Left cardiac atrium (tissue), 4 donors: ENCODE measurements at places on chromosomes 13 and 19. TPM values are rescaled to one million over a fixed set of nuclear protein-coding genes. Genes with fewer than 3 reads are reported as not detected.

SUGP1 gene
- 33.5 TPM for total RNA-seq

ACER1 gene
- not detected for total RNA-seq

- DNase-seq = peak; percentile 74
Observed at GRCh38 chr13:77918391-77919245, at the start of gene EDNRB. EDNRB (minus strand) TSS chr13:77918831; CDS start chr13:77918573, 258 bp downstream.

GRCh38 chr13:102715447-102715846 lies 20.6 kb upstream of the METTL21C start:
- no peak for DNase-seq

TNNT1 gene
- 13.7 TPM for total RNA-seq

DNA sequence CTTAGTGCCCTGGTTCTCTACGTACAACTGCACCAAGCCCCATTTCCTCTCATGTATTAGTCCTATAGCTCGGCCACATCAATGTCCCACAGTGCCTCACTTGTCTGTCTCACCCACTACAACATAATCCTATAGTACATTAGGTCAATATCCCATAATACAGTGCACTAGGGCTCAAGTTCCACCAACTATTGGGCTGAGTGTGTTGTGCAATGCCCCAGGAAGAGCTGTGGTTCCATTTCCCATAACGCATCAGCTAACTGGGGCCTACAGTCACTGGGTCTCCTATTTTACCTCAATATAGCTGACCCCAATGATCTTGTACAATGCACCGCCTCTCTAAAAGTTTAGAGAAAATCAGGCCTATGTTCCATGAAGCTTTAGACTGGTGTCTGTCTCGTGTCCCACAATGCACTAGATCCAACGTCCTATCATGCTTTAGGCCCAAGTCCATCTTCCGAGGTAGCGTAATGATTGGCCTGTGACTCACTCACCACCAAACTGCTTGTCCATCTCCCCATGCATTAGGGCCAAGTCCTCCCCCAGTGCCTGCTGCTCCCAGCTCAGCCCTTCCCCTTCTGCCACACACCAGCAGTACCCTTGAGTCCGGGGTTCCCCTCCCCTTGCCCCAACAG lies 21.8 kb downstream of the TSKS start:
- DNase-seq = no peak

DNA sequence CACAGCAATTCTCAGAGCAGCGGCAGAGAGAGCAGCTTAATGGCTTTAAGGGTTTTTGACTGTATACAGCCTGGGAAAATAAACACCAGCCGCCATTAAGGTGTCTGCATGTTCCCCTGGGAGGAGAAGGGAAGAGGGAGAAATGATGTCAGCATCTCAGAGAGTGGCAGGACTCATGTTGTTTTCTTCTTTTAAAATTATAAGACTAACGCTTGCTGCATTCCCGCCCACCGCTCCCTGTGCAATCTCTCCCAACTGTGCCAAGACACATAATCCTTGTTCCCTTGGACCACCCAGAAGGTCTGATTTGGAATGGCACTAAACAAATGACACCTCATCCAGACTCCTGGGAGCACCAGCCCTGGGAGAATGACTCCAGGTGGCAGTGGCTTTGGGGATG lies 27.7 kb upstream of the FAM216B start:
- DNase-seq = no peak

- DNase-seq = no peak
Observed at GRCh38 chr19:38148337-38148736, 75.7 kb downstream of the DPF1 start.

SWSAP1 gene
- 1.5 TPM for total RNA-seq
